Activated CD8-positive, alpha-beta T cell treated with anti-CD3 and anti-CD28 coated beads, Interleukin-2, amount 10 ng/mL, durations not matched to agents 7 days and 5 days (primary cell): ENCODE measurements at places on chromosomes 1 and 21. TPM values are rescaled to one million over a fixed set of nuclear protein-coding genes. Genes with fewer than 3 reads are reported as not detected.

Gene CATSPERE
- 0.61 TPM for total RNA-seq

Gene CFAP45
- total RNA-seq = 0.34 TPM

Gene CFHR3
- not detected for total RNA-seq

Gene HAO2
- total RNA-seq = not detected

Gene CCDC18
- 33.1 TPM for total RNA-seq

Gene PTPN14
- 0.13 TPM for total RNA-seq

Gene CD48
- 325 TPM for total RNA-seq

Gene VWA5B1
- not detected for total RNA-seq

Gene CLCNKA
- not detected for total RNA-seq

Gene MYOC
- not detected for total RNA-seq

Gene CLCA2
- total RNA-seq = not detected
